NAMALWA (cell line): ENCODE measurements at places on chromosomes 6 and 20.

DNA sequence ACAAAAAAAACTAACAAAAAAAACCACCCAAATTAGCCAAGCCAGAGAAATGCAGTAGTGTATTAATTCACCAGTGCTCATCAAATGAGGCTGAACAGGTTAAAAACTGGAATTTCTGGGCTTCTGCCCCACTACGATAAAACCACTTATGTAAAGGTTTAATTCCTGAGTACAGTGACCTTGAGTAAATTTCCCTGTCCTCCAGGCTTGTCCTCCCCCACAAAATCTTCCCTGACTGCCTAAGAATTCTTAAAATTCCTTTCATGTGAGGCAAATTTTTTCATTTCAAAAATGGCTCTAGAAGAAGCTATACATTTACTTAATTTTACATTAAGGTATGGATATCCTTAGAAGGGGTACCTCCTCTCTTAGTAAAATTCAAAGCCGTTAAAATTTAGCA is 80.1 kb upstream of the ID4 start:
- no peak for DNase-seq

- DNase-seq = no peak
Measured at GRCh38 chr20:63578224-63579016, 4.4 kb upstream of the HELZ2 start.

DNA sequence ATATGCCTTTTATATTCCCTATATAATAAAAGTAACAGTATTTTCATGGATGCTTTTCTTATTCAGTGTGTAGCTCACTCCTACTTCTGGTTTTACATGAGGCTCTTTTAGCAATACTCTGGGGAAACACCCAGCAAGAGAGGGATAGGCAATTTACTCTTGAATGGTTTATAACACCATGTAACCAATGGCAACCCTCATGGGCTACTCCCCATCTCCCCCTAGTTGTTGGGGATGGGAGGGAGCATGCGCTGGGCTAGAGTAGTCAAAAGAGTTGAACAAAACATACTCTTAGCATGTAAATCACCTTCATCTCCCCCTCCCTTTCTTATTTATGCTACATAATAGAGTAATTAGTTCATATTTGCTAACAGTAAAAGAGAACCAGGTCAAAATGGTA is 140.1 kb upstream of the LRFN2 start:
- peak; percentile 68 for DNase-seq

DNA sequence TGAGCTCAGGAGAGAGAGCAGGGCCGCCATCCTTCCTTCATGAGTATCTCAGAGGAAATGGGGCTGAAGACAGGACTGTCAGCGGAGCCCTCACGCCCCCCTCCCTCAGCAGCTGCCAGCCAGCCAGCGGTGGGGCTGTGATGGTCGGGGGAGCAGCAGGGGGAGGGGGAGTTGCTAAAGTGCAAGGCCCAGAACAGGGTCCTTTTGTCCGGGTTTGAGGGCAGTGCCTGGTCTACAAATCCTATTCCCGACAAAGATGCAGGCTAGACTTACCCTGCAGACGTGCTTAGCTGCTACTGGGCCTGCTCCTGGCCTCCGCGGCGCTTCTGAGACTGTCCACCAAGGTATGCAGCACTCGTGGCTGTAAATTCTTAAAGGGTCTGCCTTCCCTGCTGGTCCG is 593.4 kb upstream of the CDH4 start:
- no peak for DNase-seq

- no peak for DNase-seq
Measured at GRCh38 chr20:54844346-54844745, 369.0 kb downstream of the DOK5 start.

- peak; percentile 74 for DNase-seq
Measured at GRCh38 chr20:31968291-31969126, 558 bp downstream of the XKR7 start.

DNA sequence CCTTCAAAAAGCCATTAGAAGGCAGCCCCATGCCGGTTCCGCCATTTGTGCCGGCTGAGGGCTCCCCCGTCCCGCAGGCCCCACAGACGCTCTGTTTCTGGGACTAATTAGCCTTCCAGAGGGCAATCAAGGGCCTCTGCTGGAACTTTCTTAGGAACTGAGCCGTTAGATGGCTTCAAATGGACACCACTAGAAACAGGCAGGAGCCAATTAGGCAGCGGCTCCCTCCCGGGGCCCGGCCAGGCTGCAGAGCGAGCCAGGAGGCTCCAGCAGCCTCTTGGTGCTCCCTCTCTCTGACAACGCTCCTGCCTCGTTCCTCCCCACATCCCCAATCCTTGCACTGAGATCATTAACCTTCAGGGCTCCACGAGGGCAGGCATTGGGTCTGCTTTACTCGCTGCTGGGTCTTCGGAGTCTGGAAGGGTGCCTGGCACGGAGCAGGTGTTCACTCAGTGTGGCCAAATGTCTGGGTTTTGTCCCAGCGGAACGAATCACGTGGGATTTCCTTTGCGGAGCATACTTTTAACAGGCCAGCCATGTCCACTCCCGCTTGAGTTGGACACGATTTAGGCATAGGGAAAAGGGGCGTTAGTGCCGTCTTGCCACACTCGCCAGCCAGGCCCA is 98.3 kb downstream of the TMEM242 start:
- no peak for DNase-seq

GRCh38 chr6:14930366-14930989 is 315.4 kb upstream of the JARID2 start:
- DNase-seq = no peak

DNA sequence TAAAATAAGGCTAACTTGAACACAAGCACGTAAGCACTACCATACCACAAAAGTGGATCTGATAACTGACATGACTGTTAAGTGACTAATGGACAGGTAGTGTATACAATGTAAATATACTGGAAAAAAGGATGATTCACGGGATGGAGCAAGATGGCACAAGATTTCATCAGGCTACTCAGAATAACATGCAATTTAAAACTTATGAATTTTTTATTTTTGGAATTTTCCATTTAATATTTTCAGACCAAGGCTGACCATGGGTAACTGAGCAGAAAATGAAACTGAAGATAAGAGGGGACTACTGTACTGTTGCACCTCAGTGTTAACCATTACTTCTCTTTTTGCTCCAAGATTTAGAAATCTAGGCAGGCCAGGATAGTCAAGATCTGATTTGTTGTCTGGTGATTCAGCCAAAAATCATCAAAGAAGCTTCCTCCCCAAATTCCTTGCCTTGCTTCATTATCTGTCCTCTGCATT is 45.4 kb downstream of the TPBG start:
- DNase-seq = no peak
